ENCODE measurements at places on chromosomes 13 and 19.

DNA sequence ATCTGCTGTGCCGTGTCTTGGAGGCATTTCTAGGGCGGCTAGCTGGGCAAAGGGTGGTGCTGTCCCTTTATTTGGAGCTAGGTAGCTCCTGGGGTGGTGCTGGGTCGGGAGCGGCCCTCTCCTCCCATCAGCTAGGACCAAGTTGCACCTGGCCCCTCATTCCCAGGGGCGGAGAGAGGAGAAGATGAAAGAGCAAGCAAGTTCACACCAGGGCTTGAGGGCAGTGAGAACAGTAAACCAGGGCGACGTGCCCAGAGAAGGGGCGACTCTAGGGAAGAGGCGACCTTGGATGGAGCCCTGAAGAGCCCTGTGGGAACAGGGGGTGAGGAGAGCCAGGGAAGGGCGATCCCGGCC lies 17.0 kb upstream of the KCNN1 start:
- no peak for DNase-seq

DNA sequence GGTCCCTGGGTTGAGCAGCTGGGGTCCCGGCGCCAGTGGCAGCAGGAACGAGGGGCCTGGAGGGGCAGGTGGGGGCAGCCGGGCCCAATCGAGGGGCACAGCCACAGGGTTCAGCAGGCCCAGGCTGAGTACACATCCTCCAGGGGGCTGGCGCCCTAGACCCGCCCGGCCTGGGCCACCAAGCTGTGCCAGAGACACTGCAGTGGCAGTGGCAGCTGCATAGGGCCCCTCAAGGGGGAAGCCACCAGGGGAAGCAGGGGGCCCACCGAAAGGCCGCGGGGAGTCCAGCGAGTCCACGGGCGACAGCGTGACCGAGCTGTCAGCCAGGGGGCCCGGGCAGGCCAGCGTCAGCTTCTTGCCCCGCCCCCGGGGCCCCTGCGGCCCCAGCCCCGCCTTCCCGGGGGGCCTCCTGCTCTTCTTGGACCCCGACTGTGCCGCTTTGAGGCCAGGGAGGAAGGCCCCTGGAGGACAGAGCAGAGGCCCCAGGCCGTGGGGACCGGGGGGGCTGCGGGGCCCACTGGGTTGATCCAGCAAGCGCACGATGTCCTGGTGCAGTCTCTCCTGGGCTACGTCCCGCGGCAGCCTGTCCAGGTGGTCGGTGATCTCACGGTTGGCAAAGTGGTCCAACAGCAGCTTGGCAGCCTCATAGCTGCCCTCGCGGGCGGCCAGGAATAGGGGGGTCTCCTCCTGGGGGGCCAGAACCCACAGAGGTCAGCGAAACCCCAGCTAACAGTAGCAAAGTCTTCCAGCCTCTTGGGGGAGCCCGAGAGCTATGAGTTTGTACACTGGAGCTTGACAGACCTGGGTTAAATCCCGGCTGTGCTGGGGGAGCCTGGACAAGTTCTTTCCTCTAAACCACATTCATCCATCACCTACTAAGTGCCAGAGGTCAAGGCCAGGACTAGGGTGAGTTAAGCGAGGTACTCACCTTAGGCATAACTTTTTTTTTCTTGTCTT lies 39.5 kb downstream of the NOTCH3 start:
- no peak for DNase-seq

GRCh38 chr13:46181377-46181839 lies 569 bp downstream of the LCP1 start:
- DNase-seq = no peak

GRCh38 chr19:1754636-1755466 lies 1.5 kb downstream of the ONECUT3 start:
- DNase-seq = no peak

DNA sequence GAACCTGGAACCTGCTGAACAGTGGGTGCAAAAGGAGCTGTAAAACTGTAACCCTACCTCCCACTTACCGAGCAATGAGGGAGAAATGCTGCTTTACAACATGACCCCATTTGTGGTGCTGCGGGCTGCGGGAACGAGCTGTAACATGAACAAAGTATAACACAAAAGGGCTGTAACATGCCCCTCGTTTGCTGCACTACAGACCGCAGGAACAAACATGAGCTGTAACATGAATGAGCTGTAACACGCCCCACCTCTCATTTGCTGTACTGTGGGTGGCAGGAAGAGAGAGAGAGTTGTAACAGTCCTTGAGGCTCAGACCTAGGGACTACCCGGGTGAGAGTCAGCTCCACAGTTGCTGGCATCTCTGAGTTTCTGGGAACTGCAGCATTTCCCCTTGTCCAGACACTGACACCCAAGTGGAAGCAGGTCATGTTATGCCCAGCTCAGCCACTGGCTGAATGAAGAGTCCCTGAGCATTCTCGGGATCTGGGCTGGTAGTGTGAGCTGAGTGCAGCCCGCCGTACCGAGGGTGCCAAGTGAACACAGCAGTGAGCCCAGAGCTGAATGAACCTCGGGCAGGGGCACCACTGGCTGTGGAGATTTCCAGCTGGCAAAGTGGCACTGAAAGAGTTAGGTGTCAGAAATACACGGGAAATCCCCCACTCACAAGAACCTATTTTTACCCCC lies 1385.3 kb upstream of the SPRY2 start:
- no peak for DNase-seq
